ENCODE measurements at places on chromosomes 7 and 10.

GRCh38 chr7:92963566-92963965 lies 127.2 kb upstream of the CDK6 start:
- DNase-seq, result no peak

DNA sequence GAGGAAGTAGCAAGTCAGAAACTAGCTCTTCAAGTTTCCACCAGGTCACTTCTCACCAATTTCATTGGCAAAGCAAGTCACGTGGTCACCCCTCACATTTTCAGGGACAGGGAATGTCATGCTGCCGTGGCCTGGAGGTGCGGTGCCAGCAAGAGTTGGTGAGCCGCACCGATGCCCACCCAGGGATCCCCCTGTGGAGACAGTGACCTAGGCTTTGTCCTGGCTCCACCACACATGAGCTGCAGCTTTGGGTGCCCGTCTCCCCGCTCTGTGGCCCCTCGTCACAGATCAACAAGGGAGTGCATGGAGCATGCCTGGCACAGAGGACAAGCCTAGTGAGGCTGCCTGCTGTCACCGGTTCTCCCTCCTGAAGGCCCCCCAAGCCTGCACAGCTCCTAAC lies 226.7 kb upstream of the PPP2R2D start:
- DNase-seq, result no peak

- no peak for DNase-seq
These were observed 109.9 kb downstream of the ZMIZ1 start for GRCh38 chr10:79178614-79179163.

- no peak for DNase-seq
These were observed 1176.6 kb upstream of the AUTS2 start for GRCh38 chr7:68421712-68422111.

- no peak for DNase-seq
These were observed 270.5 kb downstream of the POU6F2 start for GRCh38 chr7:39248041-39248691.

DNA sequence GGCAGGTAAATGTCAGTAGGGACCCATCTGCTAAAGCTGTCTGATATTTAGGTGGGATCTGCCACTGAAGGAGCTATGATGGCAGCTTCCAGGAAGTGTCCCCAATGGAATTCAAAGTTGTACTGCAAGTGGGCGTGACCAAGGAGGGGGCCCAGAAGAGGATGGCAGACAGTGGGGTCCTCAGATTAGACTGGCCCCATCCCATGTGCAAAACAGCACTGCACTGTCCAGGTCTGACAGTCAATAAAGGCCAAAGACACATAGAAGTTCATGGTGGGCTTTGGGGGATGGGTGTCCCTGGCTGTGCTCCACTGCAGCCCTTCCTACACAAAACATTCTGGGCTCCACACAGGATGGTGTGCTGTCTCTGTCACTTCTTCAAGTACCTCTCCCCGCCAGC lies 49.8 kb upstream of the SORCS1 start:
- no peak for DNase-seq

DNA sequence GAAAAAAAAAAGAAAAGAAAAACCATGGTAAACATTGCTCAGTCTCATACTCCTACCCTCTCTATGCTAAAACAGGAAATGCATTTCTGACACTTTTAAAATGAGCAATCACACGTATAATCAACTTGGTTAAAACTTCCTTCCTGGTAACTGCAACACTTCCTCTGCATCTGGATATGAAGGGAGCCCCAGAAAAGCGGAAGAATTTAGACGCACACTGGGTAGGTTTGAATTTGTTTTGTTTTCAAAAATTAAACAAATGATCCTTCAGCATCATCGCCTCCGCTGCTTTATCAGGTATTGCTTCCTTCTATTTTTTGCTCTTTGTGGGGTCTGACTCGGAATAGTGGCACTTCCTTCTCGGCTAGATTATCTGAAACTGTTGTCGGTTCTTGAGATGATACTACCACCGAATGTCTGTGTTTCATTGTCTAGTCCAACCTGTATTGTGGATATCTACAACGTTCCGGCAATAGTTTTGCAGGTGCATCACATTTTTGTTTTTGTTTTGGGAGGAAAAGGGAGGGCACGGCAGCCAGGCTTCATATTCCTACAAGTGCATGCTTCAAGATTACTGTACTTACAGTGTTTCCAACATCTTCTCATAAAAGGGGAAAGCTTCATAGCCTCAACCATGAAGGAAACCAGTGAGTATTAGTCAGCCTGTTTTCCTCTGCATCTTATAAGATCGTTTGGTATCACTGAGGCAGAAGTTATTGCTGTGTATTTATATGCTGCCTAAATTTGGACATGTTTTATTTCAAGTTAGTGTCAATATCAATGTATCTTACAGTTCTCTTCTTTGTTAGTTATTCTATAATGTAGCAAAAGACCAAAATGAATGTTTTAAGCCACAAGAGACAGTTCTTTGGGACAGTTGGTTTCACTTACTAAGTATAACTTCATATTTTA lies at the start of gene PIK3CG:
TSS of gene PIK3CG (plus strand) at position 153 of the 912 bp plus-strand sequence. CDS start 2,280 bp downstream, outside the sequence.
- no peak for DNase-seq

GRCh38 chr10:4370376-4370775 lies 455.6 kb upstream of the AKR1E2 start:
- no peak for DNase-seq

DNA sequence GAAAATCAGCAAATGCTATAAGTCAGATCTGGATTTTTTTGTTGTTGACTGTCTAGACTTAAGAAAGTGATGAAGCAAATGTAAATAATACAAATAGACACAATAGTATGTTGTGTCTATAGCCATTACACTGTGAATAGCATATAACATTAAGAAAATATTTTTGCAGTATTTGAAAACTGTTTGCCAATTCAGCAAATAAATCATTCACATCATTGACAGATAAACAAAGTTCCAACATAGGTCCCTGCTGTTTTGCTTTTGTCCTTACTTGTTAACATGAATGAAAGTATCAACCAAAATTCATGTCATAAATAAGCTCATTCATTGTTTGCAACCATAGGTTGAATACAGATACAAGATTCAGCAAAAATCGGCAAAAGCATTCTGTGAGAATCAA lies 200.5 kb downstream of the KIF20B start:
- DNase-seq, result no peak

DNA sequence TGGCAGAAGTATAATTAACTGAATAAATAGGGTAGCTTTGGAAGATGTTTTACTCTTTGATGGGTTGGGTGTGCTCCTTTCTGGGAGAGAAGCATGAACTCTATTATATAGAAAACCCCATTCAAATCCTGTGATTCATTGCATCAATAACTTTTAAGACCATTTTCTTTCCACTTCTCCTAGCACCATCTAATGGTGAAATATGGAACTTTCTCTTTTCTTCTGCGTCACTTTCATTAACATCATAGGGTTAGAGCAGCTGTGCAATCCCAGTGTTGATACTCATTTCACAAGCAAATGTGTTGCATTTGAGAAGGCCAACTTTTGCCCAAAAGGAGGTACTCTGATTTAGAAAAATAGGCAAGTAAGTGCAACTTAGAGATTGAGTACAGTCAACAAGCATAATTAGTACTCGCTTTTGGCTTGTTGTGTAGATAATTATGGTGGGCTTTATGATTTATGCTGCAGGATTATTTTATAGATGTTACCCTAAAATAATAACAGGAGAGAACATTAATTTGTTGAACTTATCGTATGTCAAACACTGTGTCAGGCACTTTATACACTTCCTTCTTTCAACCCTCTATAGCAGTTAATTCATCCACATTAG lies 92.9 kb downstream of the CPED1 start:
- peak; percentile 78 for DNase-seq

GRCh38 chr7:31000161-31000693 lies 36.5 kb downstream of the GHRHR start:
- no peak for DNase-seq
